ENCODE measurements at places on chromosomes 6 and 20.

DNA sequence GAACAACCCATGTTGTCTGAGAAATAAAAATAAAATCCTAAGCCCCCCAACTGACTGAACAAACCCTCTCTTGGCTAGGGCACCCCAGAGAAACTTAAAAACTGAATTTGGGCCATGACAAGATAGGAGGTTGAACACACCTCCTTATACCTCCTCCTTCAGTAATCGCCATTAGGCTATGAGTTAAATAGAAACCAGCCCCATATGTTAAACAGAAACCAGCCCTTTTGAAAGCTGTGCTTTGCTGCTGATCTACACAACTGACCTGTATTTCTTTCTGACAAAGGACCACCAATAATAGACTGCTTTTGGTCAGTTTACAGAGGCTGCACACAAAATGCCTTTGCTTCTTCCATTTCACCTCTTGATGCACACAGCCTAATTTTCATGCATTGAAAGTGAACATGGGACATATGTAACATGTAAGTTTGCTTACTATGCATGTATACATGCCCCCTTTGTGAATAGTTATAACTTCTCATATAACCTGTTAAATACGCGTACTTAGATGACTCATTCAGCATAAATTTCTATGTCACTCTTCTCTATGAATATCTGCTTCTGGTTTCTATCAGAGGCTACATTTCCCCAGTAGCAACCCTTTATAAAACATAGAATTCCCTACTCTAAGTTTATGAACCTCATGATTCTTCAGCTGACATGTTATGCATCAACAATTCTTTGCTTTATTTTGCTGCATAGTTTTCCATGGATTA, 462.9 kb downstream of the COL12A1 start:
- no peak for DNase-seq

GRCh38 chr20:22509090-22509842, 75.1 kb downstream of the FOXA2 start:
- no peak for DNase-seq

DNA sequence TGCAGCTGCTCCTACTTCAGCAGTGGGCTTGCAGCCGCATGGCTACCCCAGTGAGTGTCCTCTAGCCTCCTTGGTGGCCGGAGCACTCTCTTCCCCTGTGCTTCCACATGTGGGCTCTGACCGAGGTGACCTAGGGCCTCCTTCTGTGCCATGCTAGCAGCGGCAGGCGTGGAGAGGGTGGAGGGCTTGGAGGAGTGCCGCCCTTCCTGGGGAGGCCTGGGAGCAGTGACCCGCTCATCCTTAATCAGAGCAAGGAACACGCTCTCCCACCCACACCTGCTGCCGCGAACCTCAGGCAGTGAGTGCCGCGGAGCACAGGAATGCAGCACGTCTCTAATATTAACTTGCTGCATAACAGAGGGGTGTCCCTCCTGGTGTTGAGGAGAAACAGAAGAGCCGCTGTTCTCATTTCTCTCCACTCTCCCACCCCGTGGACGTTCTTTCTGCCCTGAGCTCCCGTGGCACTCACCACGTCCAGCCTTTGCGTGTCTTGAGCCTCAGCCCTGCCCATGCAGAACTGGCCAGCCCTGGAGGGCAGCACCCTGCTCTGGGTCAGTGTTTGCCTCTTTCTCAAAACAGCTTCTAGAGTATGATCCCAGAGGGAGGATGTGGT, 31.9 kb downstream of the DUSP22 start:
- no peak for DNase-seq

GRCh38 chr6:5781966-5782556, 224.7 kb downstream of the NRN1 start:
- no peak for DNase-seq

DNA sequence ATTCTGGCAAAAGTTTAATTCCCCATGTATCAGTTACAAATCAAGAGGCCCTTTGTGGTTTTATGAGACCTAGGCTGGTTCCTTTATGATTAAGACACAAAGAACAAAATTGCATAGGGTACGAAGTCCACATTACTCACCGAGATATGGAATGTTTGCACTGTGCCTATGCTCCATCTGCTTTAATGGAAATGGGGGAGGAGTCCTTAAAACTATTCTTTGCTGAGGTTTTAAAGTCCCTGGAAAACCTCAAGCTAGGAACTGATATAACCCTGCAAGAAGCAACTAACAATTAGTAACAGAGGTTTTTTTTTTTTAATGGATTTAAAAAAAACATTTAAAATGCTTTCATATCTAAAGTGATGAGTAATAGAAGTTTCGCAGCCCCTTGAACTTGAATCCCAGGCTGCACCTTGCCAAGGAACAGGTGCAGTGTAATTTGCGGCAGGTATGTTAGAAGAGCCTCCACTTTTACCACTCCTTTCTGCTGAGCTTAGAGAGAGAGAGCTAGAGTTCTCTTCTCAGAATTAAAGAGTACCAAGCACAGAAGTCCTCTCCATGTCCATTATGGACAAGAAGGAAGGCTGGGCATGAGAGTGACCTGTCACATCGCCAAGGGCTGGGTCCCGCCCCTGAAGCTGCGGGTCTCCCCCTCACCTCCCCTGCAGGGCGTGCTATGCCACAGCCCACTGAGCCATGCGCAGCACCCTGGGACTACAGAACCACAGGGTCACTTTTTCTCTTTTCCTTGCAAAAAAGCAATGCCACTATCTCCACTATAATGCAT, 2.3 kb downstream of the SERPINB1 start:
- DNase-seq, result no peak

DNA sequence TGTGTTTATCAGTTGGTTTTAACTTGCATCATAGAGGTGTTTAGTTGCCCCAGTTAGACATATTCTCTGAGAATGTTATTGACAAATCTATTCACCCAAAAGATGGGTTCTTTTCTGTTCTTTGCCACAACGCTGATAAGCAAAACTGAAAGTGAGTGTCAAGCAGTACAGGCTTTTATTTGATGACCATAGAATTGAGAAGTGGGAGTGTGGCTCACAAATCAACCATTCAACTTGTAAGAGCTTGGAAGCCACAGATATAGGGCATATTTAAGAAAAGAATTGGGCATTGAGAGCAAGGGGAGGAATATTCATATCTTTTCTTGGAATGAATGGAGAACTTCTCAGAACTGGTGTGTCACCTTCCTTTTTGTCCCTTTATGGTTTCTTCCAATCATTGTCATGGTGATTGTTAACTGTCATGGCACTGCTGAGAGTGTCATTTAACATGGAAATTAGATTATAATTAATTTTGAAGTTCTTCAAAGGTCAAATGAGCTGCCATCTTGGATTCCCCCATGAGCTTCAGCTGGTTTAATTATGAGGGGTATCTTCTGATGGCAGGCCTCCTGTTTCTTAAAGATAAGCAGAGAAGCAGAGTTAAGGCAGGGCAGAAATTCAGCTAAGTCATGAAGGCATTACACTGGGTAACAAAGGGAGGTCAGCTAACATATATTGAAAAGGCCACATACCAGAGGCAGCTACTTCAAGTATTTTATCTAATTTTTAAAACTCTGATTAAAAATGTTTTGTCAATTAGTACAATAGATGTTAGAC, 254.0 kb upstream of the HTR1E start:
- DNase-seq, result no peak

GRCh38 chr6:75379536-75379935, 94.9 kb upstream of the TMEM30A start:
- no peak for DNase-seq

DNA sequence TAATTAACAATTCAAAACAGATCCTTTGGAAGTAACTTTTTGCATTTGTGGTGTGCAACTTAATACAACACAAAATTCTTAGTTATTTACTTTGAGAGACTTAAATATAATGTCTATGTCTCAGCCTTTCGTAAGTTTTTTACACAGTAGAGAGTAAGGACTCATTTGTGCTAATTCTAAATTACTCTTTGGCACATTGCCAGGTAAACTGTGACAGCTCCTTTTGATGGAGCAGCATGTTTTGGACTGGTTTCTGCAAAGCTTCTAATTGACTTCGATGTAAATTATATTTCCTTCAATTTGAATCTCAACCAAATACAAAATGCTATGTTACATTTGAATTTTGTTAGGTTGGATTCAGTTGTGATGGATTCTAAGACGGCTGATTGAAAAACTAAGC, 450.7 kb upstream of the OPRM1 start:
- no peak for DNase-seq

DNA sequence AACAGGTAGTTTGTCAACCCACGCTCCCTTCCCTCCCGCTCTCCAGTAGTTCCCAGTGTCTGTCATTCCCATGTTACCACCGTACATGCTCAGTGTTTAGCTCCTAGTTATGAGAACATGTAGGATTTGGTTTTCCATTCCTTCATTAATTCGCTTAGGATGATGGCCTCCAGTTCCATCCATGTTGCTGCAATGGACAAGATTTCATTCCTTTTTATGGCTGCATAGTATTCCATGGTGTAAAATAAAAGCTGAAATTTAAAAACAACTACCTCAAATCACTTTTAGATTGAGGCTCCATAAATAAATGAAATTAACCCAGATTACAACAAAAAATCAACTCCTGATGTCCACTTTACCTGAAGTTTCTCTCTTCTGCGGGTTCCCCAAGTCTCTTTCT, 190.6 kb downstream of the ZNF217 start:
- no peak for DNase-seq

DNA sequence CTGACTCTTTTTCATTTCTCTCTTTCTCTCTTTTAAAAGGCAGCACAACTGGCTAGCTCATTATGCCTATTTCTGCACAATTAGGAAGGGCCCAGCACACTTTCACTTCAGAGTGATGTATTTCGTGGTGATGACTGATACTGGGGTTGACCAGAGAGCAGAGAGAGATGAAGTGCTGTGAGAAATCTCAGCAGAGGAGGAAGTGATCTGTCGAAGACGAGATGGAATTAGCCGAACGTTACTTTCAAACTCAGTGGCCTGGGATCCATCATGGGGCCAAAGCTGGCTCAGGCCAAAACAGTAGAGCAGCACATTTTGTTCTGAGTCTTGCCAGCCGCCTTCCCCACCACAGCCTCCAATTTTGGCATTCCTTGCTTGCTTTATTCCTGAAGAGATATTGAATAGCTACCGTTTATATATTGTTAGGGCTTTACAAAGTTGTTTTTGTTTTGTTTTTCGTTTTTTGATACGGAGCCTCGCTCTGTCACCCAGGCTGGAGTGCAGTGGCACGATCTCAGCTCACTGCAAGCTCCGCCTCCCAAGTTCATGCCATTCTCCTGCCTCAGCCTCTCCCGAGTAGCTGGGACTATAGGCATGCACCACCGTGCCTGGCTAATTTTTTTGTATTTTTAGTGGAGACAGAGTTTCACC, 213.2 kb upstream of the ECI2 start:
- no peak for DNase-seq

DNA sequence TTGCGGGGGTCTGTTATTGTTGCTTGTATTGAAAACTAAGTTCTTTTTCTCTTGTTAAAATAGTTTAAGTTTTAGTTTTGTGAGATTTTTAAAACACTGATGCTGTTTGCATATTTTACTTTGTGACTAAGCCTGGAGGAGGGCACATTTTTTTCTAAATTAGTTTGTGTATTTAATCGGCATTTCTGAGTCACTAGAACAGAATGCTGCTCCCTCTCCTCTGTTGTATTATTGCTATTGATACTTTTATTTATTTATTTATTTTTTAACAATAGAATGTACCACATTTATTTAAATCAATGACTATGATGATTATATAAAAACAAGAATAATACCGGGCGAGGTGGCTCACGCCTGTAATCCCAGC, 5.1 kb upstream of the FAM50B start:
- DNase-seq, result no peak

DNA sequence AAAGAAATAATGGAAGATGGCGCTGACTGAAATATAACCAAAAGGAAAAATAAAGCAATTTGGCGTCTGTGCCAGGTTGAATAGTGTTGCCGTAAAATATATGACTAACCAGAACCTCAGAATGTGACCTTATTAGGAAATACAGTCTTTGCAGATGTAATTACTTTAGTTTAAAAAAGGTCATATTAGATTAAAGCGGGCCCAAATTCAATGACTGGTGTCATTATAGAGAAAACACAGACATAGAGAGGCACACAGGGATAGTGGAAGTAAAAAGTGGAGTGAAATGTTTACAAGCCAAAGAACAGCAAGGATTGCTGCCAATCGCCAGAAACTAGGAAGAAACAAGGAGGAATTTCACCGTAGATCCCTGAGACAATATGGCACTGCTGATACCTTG, 521.2 kb downstream of the FRK start:
- DNase-seq, result no peak

DNA sequence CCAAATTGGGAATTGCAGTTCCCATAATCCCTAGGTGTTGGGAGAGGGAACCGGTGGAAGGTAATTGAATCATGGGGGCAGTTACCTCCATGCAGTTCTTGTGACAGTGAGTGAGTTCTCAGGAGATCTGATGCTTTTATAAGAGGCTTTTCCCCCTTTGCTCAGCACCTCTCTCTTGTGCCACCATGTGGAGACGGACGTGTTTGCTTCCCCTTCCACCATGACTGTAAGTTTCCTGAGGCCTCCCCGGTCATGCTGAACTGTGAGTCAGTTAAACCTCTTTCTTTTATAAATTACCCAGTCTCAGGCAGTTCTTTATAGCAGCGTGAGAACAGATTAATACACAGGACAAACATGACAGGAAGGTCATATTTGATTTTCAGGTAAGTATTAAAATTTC, 25.3 kb upstream of the HECA start:
- no peak for DNase-seq

GRCh38 chr6:28757429-28758045, 166.2 kb downstream of the TRIM27 start:
- DNase-seq, result no peak

- no peak for DNase-seq
These were observed 273.9 kb upstream of the RNF217 start for GRCh38 chr6:124688369-124688768.

GRCh38 chr20:62136283-62137091, 6.7 kb downstream of the PSMA7 start:
- no peak for DNase-seq

DNA sequence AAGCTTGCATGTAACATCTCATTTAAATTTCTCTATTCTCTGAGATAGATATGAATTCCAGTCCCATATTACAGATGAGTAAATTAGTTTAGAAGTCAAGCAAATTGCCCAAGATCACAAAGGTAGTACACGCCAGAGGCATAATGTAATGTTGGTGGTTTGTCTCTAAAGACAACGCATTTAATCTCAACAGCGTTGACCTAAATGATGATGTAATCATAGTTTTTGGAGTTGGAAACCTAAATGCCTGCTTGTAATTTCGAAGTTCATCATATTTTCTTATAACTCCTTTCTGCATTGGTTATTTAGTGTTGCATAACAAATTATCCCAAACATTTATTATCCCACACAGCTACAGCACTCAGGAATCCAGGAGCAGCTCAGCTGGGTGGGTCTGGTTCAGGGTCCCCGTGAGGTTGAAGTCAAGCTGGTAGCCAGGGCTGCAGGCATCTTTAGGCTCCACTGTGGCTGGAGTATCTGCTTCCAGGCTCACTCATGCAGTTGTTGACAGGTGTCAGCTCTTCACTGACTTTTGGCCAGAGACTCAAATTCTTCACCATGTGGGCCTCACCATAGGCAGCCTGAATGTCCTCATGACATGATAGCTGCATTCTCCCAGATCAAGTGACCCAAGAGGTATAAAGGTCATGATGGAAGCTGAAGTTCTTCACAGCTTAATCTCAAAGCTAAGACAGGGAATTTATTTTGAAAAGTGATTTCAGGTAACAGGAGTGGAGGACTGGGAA, 122.0 kb upstream of the SPTLC3 start:
- DNase-seq, result no peak

GRCh38 chr20:33411242-33411641, 9.9 kb upstream of the CDK5RAP1 start:
- no peak for DNase-seq
